ENCODE measurements at places on chromosomes 11 and 22. TPM values are rescaled to one million over a fixed set of nuclear protein-coding genes. Genes with fewer than 3 reads are reported as not detected.

The MS4A6E gene
- total RNA-seq = not detected

The SYTL2 gene
- total RNA-seq = 5.0 TPM

The NAV2 gene
- 11.4 TPM for total RNA-seq

The DBX1 gene
- not detected for total RNA-seq

The LGR4 gene
- 31.1 TPM for total RNA-seq

The SRRD gene
- total RNA-seq = 25.0 TPM

The JAML gene
- 0.48 TPM for total RNA-seq

The TTC36 gene
- 0.89 TPM for total RNA-seq

The CRACR2B gene
- 29.7 TPM for total RNA-seq

The RAG2 gene
- total RNA-seq = not detected

The OR51B4 gene
- total RNA-seq = not detected

The C11orf52 gene
- 1.5 TPM for total RNA-seq

The NOX4 gene
- total RNA-seq = 5.9 TPM

The SLN gene
- 767 TPM for total RNA-seq

The MRGPRF gene
- total RNA-seq = 10.8 TPM

The PANX2 gene
- 1.7 TPM for total RNA-seq

The OR8K3 gene
- not detected for total RNA-seq

The FOSL1 gene
- total RNA-seq = 4.9 TPM

The B3GAT1 gene
- 0.16 TPM for total RNA-seq

The SLC25A22 gene
- total RNA-seq = 2.7 TPM

The KRTAP5-8 gene
- not detected for total RNA-seq

The OR56A1 gene
- total RNA-seq = not detected

The E2F8 gene
- total RNA-seq = 1.7 TPM

The CEND1 gene
- total RNA-seq = 1.1 TPM

The CRYBB1 gene
- total RNA-seq = 1.7 TPM

The CASP12 gene
- not detected for total RNA-seq

The CARNS1 gene
- 9.7 TPM for total RNA-seq

The OR52E6 gene
- not detected for total RNA-seq

The CRYBA4 gene
- total RNA-seq = not detected

The SLC22A25 gene
- total RNA-seq = not detected

The TRMU gene
- total RNA-seq = 22.2 TPM

The VSIG2 gene
- total RNA-seq = 6.3 TPM

All from right atrium auricular region (tissue), 2 donors.